ENCODE measurements at places on chromosomes 16 and 17.

GRCh38 chr17:36590082-36590481 is 1.6 kb upstream of the DHRS11 start:
- DNase-seq: no peak

GRCh38 chr16:72789465-72789864 is 258.5 kb downstream of the ZFHX3 start:
- DNase-seq: no peak

DNA sequence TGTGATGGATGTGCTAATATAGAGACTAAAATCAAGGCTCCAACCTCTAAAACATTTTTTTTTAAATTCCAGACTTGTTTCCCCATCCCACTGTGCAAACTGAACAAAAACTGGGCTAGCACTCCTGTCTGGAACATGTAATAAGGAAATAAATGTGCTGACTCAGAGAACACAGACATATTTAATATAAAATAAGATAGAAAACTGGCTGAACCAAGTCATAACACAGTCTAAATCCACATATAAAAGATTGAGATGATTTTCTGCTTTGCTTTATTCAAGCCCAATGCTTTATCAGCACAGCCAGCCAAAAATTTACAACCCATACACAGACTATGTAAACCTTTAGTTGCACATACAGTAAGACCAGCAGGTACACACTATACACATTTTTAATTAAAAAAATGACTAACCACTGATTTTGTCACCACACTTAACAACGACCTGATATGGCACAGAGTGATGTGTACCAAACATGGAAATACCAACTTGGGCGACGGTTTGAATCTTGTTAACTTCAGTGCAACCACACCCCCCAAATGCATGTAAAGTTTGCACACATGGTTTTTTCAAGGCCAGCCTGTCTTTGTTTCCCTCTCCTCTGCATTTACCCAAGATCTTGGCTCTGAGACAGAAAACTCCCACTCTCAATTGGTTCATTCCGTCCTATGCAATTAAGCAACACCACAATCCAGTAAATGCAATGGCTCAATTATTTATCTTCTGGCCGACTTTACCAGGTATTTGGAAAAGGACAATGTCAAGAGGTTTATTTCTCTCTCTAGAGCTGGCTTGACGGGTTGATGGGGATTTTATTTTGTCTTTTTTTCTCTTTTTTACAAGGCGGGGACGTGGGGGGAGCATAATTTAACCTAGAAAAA is 1.2 kb downstream of the STAT3 start:
- DNase-seq: no peak

DNA sequence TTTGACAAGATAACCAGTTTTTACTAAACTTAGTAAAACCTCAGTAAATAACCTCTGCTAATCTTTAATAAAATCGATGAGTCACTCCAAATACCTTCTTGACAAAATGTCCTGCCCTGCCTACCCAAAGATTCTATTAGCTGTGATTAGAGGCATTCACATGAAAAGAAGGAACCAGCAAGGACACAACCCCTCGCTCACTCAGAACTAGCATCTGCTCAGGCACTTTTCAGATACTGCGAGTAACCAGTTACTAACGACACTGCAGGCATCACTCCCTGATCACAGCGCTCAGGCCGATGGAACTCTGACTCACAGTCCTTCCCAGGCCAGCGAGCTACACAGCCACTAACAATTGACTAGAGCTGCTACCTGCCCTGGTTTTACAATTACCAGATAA is 24.3 kb downstream of the PELP1 start:
- DNase-seq: no peak

DNA sequence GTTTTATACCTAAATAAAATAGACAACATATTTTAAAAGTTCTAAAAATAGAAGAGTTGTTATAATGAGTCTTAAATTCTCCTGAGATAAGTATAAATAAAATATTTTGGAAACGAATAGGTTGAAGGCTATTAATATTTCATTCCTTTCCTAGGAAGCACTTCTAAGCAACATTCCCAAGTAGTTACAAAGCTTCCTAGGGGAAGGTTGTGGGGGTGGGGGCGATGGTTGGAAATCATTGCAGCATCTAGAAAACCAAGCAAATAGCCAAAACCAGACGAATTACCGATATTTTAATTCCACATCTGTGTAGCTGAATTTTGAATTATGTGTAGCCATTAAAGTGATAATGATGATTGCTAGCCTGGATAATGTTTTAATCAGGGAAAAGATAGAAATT is 26.9 kb downstream of the PTRH2 start:
- DNase-seq: no peak
